PC-3 (cell line): ENCODE measurements at places on chromosomes 7 and 10.

DNA sequence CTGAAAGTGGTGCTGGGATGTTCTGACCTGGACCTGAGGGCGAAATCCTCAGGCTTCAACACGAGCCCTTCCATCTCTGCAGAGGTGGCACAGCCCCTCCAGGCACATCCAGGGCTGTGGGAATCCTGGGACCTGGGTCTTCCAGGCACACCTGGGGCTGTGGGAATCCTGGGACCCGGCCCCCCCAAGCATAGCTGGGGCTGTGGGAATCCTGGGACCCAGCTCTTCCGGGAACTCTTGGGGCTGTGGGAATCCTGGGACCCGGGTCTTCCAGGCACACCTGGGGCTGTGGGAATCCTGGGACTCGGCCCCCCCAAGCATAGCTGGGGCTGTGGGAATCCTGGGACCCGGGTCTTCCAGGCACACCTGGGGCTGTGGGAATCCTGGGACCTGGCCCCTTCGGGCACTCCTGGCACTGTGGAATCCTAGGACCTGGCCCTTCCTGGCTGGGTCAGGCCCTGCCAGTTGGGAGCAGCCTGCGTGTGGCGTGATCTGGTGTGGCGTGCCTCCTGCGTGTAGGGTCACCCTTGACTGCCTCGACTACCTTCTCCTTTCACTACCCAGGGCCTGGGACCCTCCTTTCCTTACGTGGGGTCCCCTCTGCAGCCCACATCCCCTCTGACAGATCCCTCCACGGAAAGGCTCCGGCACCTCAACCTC is 124.0 kb downstream of the WDR37 start:
- DNase-seq: no peak

- DNase-seq: no peak
Measured at GRCh38 chr10:42917821-42918220, 135.2 kb downstream of the BMS1 start.

DNA sequence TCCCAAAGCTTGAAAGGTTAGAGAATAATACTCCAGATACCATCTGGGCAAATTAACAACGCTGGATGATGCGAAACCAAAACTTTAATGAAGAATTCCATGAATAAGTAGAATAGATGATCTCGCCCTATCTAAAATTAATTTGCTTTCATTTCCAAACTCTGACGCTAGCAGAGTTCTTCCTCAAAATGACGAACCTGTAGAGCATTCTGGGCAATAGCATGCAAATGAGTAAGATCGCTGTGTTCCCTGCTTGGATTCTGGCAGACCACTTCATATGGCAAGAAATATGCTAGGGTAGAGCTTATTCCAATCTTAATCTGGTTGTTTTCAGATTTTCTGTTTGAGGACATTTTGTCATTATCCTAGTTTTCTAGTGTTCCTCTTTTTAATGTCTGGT is 36.1 kb upstream of the SMNDC1 start:
- no peak for DNase-seq

DNA sequence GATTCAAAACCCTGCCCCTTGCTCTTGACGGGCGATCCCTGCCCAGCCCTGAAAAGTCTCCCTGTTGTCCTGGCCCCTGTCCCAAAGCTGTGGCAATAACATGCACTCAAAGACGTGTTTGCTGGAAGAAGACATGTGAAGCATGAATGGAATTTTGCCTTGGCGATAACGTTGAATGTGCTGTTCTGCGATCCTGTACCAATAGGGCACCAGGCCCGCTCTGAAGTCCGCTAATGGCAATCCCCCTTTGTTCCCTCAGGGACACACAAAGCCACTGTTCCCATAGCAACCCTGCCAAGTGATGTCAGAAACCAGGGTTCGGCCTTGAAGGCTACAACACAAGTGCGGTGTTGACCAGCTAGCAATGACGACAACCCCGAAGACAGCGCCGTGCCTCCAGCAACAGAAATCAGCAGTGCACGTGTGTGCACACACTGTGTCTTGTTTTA is 284.6 kb downstream of the KLF6 start:
- DNase-seq: no peak

DNA sequence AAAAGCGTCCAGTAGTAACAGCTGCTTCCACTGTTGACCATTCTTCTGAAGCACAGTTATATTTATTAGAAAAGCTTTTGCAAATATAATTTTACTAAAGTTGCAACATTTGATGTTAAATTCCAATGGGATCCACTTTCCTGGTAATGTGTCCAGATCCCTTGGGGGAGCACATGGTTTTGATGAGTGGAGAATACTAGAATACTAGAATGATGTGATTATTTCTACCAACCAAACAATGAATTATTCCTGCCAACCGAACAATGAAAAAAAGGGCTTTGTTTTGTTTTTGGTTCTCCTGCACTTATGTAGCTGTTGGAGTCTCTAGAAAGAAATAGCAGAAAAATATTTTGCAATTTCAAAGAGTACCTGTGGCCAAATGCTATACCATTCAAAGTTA is 59.1 kb downstream of the BPGM start:
- no peak for DNase-seq

DNA sequence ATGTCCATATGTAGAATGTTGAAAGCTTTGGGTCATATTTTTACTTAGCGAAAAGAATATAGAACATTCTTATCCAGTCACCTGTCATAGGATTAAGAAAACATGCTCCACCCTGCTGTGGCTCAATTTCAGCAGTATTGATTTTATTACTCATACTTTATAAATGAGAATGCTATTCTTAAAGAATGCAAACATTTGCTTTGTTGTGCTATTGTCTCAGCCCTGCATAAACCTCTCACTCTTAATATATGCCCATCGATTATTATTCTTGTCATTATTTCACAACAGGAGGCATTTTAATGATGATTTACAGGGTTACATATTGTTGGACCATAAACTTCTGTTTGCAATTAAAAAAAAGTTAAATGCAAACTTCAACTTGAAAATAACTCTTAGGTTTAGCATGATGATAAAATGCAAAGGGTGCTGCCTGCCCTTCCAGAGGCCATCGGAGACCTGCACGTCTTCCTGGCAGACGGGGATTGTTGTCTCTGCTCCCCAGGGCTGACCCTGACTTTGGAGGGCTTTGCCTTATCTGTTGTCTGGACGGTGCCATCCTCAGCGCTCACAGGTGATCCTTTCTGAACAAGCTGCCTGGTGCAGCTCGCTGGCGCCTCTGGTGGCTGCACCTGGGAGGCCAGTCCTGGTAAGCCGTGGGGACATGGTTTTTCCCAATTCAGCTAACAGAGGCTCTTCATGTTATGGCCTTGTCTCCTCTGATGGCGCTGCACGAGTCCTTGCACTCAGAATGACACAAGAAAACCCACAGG is 50.0 kb upstream of the SHH start:
- peak; percentile 87 for DNase-seq

DNA sequence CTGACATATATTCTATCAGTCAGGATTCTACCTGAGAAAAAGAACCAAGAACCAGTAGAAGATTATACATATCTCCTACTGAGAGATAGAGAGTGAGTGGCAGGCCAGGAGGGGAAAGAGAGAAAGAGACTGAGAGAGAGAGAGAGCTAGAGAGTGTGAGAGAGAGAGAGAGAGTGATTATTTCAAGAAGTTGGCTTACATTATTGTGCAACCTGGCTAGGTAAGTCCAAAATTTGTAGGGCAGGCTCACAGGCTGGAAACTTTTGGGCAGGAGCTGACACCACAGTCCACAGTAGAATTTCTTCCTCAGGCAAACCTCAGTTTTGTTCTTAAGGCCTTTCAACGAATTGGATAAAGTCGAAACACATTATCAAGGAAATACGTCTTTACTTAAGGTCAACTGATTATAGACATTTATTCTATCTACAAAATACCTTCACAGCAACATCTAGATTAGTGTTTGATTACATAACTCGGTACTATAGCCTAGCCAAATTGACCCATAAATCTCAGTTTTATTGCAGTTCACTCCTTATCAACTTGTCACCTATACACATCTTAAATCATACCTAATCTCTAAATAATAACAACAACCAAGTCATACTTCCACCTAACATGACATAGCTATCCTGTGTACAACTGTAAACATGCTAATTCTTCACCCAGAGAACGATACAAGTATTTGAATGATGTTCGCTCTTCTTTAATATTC is 17.0 kb upstream of the CYP2C18 start:
- no peak for DNase-seq

GRCh38 chr10:114300036-114300645 is 61.1 kb downstream of the VWA2 start:
- DNase-seq: no peak

- no peak for DNase-seq
Measured at GRCh38 chr10:100347568-100348195, 649 bp downstream of the SCD start.

GRCh38 chr10:117214401-117214800 is 17.1 kb downstream of the KCNK18 start:
- DNase-seq: peak; percentile 60

GRCh38 chr10:132929480-132929879 is 12.9 kb downstream of the CFAP46 start:
- DNase-seq: no peak

- DNase-seq: no peak
Measured at GRCh38 chr10:16907687-16908086, 90.5 kb upstream of the RSU1 start.

DNA sequence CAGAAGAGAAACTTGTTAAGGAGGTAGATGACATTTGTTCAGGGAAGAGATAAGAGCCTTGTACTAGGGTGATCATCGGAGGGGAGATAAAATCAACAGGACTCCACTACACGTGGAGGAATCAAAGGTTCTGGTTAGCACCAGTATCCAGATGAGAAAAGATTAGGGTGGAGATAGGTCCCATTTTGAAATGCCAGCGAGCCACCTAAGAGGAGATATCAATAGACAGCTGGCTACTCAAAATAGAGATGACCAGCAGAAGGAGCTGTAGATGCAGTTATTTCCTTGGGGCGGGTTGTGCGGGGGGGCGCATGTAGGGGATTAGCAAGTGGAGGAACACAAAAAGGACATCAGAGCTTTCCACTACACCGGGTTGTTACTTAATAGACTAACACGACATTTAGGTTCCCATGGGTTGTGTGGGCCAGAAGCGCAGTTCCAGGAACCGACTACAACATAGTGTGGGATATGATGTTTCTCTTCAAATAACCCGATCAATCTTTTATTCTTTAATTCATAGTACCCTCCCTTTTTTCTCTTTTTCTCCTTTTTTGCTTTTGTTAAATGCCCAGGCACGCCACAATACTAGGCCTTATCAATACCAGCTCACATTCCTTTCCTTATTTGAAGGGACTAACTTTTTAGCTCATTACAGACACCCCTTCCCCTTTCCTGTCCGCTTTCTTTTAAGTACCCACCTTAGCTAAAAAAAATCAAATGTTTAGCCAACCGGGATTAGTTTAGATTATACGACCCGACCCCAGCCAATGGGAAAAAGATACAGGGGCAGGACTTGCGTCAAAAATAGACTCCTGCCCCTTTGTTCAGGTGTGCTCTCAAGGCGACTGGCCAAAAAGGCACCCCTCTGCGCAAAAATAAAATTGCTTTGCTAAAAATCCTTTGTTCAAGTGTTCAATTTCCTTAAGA is 2.0 kb upstream of the KIF11 start:
- DNase-seq: peak; percentile 19

- no peak for DNase-seq
Measured at GRCh38 chr7:140209866-140210609, 33.3 kb upstream of the KDM7A start.

- no peak for DNase-seq
Measured at GRCh38 chr7:43621729-43622448, 39.0 kb downstream of the STK17A start.

- peak; percentile 24 for DNase-seq
Measured at GRCh38 chr7:22723181-22723601, 3.8 kb upstream of the IL6 start.

DNA sequence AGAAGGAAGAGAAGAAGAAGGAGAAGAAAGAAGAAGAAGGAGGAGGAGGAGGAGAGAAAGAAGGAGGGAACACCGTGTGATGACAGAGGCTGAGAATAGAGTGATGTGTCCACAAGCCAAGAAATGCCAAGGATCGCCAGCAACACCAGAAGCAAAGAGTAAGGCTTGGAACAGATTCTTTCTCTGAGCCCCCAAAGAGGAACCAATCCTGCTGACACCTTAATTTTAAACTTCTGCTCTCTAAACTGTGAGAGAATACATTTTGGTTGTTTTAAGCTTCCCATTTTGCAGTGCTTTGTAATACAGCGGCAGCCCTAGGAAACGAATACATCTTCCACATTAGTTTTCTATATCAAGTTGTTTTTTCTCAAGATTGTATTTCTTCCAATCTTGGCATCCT is 13.9 kb upstream of the WNT8B start:
- no peak for DNase-seq

- peak; percentile 71 for DNase-seq
Measured at GRCh38 chr10:19819419-19820033, 3.3 kb downstream of the PLXDC2 start.

DNA sequence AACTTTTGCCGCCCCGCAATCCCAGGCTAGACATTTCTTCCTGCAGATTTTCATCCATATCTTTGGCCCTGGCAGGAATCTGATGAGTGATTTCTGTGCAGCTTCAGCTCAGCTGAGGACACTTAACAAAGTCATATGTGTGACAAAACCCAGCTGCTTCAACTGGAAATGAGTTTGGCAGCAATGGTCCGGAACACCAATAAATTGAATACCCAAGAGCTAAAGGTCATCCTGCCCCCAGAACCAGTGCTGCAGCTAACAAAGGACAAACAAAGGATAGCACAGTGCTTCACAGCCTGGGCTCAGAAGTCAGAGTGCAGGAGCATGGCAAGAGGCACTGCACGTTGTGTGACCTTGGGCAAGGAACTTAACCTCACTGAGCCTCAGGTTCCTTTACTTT is 40.0 kb upstream of the TRIL start:
- DNase-seq: no peak

DNA sequence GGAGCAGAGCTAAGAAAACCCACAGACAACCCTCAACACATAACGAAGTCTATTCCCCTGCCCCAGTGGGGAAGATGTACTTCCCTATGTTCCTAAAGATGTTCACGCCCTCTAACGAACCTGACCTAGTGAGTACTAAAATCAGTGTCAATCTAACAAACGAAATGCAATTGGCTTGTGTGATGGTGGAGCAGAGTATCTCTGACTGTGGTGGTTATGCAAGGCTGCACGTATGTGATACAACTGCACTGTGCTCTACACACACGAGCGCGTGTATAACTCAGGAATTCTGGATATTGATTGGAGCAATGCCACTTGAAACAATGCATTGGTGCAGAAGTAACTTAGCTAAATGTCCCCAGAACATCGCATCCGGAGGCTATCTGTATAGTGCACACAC is 1.3 kb downstream of the ANKRD16 start:
- peak; percentile 8 for DNase-seq
